ENCODE measurements at places on chromosomes 4 and X.

- no peak for DNase-seq
These were observed 13.2 kb downstream of the BCOR start for GRCh38 chrX:40084471-40085101.

DNA sequence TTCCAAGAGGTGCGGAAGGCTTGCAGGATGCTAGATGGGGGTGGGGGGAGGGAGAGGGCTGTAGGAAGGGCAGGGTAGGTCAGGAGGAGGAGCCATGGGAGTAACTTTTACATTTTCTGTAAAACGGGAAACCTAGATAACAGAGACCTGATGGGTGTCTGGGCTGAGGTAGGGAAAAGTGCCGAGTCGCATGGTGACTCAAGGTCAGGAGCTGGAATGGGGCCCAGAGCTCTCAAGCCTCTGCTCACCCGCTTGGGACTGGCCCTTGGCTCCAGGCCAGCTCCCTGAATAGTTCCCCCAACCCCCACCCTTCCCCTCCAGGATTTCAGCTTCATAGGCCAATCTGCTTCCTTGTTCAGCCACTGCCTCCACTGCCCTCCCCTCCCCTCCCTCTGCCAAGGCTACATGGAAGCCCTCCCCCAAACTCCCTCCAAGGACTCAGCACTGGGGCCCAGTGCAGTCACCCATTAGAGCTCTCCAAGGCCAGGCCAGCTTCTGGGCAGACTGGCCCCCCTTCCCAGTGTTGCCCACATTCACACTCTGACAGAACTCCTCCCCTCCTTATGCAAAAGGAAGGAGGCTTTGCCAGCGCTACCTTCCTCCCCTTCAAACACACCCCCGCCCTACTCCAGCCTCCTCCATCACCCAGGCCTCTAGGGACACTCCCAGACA is 43.6 kb downstream of the TSC22D3 start:
- no peak for DNase-seq

DNA sequence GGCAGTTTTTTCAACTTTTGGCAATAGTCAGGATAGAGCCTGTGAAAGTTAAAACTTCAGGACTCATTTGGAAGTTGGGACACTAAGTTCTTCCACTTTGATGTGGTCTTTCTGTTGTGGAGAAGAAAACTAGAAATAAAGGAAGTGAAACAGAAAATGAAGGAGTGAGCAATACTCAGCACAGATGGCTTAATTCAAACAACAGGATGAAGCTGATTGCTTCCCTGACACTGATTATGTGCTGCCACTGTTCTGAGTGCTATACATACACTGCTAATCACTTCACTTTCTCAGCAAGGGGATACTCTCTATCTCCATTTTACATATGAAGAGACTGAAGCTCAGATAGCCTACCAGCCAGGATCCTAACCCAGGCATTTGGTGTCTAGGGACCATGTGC is 235.1 kb upstream of the CPEB2 start:
- DNase-seq: no peak

GRCh38 chrX:40867352-40867751 is 132.0 kb upstream of the MED14 start:
- no peak for DNase-seq

DNA sequence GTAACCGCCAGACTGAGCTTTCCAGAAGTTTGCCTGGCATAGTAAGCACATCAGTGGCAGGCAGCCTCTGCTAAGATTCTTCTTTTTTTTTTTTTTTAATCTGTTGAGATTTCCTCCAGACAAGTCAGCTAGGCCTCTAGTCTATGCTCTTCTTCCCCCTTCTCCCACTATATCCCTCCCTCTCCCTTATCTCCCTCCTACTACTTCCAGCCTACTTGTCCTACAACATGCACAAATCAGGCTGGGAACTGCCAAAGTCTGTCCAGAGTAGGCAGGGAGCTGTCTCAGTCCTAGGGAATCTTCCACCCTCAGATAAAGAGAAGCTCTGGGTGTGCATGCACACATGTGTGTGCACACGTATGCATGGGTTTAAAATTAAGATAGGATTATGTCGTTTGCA is 49.7 kb upstream of the ARMCX2 start:
- DNase-seq: no peak

DNA sequence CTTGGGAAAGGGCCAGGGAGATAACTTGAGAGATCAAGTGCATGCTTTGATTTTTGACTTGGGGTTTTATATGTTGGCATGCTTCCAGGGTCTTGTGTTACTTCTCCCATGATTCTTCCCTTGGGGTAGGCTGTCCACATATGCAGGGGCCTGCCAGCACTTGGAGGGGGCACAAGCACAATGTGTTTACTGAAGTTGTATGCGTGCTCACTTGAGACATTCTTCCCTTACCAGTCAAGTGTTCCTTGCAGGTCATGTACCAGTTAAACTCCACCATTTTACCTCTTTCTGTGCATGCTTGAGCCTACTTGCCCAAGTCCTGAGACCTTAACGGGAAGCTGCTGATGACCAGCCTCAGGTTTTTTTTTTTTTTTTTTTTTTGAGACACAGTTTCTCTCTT is 1880.5 kb downstream of the ARAP2 start:
- no peak for DNase-seq
